Stimulated activated CD4-positive, alpha-beta T cell treated with anti-CD3 and anti-CD28 coated beads, Interleukin-1b, Interleukin-23, amount 100 ng/mL, for 1 hour (primary cell): ENCODE measurements at places on chromosomes 1 and 21.

- no peak for DNase-seq
Measured at GRCh38 chr1:77538956-77539518, 143.4 kb downstream of the ZZZ3 start.

DNA sequence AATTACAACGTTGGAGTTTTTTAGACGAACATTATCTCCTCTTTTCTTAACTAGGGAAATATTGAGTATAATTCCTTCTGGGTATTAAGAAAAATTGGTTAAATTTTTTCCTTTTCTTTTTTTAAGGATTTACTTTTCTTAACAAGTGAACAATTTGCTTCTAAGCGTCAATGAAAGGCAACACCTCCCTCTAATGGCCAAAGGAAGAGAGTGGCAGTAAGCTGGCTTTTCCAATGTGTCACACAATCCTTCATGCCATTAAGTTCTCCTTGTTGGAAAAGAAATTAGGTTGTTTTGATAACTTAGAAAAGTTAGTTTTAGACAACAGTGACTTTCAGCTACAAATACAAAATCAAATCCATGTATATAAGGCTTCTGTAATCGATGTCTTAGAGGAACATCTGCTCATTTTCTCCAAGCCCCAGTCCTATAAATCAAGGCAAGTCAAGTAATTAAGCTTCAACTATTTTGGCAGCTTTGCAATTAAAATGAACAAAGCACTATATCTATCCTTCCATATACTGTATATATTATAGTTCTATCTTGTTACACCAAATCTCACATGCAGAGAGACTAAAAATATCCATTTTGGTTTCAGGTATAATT lies 62.8 kb downstream of the EDEM3 start:
- DNase-seq = no peak

- DNase-seq = no peak
Measured at GRCh38 chr1:156833603-156834002, 17.0 kb upstream of the SH2D2A start.

DNA sequence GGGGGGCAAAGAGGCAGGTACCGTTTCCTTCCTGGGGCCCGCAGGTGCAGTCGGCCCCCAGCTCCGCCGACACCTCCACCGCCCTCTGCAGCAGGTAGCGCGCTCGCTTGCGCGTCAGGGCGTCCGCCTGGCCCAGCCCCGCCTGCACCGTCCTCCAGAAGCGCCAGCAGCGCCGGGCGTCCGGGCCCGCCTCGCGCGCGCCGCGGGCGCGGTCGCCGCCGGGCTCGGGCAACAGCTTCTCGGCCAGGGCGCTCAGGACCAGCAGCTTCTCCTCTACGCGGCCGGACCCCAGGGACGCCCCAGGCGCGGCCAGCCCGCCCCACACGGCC lies 863 bp downstream of the TARBP1 start:
- peak; percentile 29 for DNase-seq

DNA sequence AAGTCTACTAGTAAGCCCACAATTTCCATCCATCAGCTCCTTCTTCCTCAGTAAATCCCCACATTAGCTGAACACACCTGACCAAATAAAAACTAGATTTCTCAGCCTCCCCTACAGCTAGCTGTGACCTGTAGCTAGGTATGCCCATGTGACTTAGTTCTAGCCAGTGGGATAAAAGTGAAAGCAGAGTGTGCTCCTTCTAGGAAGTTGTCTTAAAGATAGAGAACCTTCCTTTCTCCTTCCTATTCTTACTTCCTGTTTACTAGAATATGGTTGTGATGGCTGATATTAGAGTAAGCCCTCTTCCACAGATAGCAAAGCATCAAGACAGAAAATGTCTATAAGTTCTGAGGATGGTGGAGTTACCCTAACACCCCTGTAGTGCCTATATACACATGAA lies 67.0 kb downstream of the PIK3R3 start:
- DNase-seq = no peak

DNA sequence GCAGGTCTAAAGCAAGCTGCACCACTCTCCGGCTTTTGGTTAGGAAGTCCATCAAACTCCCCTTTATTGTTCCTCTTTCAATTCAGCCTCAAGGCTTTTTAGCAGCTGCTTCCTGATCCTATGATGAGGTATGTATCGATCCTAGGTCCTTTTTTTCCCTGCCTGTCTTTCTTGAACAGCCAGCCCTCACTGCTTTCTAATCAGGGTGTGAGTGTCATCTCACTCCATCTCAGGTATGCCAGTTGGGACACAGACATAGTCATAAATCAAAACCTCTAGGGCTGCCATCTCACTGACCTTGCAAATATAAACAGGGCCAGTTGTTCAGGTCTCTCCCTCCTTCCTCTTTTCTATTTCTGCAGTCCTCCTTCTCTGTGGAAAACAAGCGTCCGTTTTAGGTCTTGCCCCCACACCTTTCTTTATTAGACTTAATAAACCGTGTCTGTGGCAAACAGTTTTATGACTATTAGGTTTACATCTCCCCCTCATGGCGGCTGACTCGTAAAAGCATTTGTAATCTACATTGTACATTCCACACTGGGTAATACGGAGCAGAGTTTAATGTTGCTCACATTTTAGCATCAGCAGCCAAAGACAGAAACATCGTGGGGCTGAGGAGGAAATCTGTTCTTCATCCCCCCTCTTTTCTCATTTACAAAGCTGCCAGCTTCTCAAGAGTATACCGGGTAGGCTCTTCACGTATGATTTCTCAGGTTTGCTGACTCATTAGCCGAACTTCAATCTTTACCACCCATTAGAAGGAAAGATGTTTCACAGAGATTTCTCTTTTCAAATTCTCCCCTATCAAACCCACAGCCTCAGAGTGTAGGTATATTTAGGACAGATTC lies 11.6 kb downstream of the STYXL2 start:
- DNase-seq = no peak

DNA sequence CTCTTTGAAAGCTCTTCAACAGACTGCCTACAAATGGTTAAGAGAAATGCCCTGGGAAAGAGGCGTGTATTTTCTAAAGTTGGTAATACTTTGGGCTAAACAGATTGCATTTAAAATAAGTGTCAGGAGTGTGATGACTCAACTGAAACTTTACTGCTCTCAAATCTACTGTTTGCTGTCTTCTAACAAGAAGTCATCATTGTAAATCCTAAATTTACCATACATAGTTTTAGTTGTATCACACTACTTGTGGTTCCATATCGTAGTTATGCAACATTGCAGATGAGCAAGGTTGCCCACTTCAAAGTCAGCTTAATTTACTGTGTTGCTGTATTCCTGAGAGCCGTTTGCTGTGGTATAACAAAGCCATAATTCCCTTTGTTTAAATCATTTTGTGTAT lies 59.6 kb downstream of the RGS21 start:
- no peak for DNase-seq

GRCh38 chr1:231236938-231237337 lies 4.1 kb upstream of the GNPAT start:
- no peak for DNase-seq

GRCh38 chr1:54480525-54480848 lies 67.5 kb upstream of the ACOT11 start:
- DNase-seq = no peak

- DNase-seq = no peak
Measured at GRCh38 chr1:166354406-166354805, 187.6 kb upstream of the FAM78B start.

DNA sequence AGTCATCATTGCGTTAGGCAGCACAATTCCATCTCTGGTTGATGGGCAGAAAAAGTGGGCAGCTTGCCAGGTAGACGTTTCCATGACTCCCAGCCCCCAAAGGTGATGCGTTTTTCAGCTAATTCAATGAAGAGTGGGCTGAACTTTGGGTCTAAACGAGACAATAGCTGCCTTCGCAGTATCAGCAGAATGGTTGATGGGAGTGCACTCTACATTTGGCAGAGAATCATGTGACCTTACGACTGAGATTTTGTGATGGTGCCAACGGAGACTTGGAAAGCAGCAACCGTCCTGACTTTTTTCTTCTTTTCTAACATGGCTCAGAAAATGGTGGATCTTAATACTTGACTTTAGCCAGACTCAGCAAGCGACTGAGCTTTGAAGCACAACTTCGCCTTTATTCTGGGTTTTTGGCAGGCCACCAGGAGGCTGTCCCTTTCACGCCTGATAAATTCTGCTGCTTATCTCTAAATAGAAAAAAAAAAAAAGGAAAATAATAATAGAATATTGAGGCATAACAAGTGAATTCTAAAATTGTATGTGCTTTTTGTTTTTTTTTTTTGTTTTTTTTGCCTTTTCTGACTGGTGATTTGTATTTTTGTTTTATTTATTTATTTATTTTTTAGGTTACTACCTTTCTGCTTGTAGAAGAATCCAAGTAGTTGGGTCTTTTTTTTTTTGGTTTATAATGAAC lies 804.8 kb downstream of the USP25 start:
- no peak for DNase-seq

DNA sequence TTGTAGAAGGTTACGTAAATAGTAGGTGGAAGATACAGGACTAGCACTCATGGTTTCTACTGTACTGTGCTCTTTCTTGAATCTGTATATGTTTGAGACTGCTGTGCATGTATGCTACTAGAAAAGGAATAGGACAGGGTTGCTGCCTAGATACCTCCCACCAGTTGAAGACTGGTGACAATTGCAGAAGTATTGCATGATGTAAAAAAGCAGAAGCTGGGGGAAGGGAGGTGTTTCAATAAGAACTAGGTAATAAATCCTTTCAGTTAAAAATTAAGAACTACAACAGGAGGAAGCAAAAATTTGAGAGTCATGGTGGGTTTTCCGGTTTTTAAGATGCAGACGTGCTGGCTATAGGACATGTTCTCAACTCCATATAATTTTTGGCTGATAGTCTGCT lies 88.1 kb downstream of the CCDC30 start:
- no peak for DNase-seq

DNA sequence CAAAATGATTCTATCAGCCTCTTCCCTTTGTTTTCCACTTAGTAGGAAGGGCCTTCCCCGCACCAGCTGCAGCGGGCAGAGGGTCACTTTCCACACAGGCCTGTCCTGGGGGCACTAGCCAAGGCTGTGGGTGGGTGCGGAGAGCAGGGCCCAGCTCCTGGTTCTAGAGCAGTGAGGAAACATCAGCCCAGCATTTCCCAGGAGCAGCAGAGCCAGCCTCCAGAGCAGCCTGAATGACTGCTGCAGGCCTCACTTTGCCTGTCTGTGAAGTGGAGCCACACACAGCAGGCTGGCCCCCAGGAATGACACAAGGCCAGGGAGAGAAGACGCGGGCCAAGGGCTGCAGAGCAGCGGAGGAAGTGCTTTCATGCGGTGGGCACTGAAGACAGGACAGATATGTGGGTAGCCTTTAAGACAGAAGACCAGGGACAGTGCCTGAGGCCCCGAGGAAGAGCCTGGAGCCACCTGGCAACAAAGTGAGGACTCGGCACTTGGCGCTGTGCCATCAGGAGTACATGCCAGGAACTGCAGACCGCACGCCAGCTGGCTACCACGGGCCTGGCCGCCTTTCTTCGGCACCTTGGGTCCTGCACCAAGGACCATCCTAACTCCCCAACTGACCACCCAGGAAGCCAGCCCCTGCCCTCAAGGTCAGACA lies 42.0 kb downstream of the ACOT7 start:
- no peak for DNase-seq

DNA sequence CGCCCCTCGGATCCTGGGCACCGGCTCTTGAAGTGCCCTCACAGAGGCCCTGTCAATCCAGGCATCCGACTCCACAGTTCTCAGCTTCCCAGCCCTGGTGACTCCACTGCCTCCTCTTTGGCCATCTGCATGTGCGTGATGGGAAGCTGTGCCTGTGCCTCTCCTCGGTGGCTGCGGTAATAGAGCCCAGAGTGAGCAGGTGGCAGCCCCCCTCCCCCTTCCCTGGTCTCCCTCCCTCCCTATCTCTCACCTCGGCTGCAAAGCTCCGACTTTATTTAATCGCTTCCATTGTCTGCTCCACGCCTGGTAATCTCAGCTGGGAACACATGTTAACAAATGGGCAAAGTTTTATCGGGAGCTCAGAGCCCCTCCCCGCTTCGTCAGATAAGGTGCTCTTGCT lies 91.9 kb downstream of the IGSF21 start:
- DNase-seq = no peak

DNA sequence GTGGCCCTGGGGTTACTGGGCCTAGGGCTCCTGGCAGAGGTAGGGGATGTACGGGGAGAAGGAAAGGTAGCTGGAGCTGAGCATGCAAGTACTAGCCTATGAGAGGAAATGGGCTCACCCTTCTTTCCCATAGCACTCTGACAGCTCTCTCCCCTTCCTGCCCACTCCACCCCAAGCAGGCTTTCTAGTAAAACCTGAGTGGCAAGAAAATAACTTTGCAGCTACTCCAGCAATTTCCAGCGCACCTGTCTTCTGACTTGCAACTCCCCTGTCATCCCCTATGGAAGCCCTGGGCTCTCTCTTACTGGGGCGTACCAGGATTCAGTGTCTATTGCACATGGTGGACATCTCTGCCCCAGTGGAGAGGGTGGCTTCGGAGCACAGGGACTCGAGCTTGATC lies 6.7 kb upstream of the IVL start:
- DNase-seq = no peak

DNA sequence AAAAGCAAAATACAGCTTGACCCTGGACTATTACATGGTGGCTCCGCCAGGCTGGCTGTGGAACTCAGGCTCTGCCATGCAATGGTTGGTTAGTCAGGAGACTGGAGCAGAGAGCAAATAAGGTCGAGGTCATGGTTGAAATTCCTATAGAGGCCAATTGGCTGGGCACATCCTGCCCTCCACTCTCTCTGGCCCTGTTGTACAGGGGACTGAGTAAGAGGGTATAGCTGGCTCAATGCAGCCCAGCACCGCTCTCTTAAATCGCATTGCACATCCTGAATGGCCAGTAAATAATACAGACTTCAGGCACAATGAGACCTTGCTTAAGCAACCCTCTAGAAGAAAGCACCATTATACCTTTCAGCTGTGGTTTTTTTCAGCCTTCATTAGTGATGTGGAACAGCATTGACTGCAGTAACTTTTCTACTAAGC lies 59.3 kb upstream of the PPP2R5A start:
- DNase-seq = no peak

GRCh38 chr1:226814751-226815537 lies 55.5 kb upstream of the PSEN2 start:
- DNase-seq = no peak

- no peak for DNase-seq
Measured at GRCh38 chr1:66418021-66418420, 115.9 kb upstream of the SGIP1 start.

DNA sequence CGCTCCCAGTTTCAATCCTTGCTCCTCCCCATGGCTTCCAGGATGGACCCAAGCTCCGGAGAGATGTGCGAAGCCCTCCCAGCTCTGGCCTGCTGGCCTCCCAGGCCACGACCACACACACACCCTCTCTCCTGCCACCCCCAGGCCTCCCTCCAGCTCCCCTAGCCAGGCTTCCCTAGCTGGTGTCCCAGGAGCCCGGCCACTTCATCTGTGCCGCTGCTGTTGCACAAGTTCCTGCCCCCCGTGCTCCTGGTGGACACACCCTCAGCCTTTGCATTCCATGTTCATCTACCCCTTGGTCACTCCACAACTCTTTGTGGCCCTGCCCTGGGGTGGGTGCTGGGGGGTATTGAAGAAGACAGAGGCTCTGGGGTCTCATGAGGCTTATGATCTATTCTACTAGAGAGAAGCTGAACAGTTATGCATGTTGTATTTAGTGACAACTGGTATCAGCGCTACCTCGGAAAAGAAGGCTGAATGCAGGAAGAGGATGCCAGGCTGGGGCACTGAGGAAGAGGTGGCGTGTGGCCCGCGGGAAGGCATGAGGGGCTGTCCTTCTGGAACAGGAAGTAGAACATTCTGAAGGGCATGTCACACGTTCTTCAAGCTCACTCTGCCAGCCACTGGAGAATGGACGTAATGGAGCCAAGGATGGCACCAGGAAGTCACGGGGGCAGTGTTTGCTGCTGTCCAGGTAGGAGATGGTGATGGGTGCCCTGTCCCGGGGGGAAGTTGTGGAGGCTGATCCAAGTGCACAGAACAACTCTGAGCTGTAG lies 172.4 kb downstream of the PSMG1 start:
- no peak for DNase-seq

- no peak for DNase-seq
Measured at GRCh38 chr1:198880818-198881597, 242.2 kb downstream of the PTPRC start.
